ENCODE measurements at places on chromosomes 1 and 21. TPM values are rescaled to one million over a fixed set of nuclear protein-coding genes. Genes with fewer than 3 reads are reported as not detected.

Gene MR1
- total RNA-seq, result 6.5 TPM

Gene DYNLT5
- not detected for total RNA-seq

DNA sequence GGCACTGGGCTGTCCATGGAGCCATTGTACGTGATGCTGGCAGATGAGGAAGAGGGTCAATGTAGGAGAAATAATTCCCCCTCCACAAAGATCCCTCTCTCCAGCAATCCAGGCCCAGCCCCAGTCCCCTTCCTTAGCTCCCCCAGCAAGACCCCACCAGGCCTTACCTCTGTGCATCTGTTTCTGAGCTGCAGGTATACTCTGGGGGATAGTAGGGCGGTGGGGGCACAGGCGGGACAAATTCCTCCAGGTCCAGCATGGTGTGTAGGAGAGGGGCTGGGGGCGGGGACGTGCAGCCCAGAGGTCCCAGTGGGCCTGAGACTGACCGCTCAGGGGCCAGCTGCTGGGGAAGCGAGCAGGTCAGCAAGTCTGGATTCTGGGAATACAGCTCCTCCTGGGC is 3.7 kb downstream of the ENTREP3 start:
- no peak for DNase-seq

DNA sequence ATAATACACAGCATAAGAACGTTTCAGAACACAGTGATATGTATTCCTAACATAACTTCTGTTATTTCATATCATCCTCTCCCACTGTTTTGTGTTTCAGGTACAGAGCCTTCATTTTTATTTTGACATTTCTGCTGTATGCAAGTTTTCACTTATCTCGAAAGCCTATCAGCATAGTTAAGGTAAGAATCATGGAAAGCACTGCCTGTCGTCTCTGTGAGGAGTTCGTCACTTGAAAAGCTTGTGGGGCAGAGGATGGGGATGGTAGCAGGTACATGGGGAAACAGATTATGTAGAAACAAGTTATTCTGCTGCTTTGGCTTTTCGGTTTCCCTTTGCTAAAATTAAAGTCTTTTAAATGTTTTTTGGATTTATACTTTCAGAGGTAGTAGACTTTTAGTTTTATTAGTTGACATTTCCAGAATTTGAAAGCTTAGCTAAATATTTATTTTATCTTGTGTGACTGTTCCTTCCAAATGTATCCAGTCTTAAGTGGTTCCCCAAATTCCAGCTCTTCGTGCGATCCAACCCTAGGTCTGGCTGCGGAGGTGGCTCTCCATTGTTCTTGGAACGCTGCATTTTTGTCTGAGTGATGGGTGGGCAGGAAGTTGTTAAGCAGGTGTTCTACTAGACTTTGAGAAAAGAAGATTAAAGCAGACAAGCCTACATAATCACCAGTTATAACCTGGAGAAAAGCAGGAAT is 12.2 kb downstream of the SLC37A1 start:
- no peak for DNase-seq

Gene ACP6
- 5.2 TPM for total RNA-seq

DNA sequence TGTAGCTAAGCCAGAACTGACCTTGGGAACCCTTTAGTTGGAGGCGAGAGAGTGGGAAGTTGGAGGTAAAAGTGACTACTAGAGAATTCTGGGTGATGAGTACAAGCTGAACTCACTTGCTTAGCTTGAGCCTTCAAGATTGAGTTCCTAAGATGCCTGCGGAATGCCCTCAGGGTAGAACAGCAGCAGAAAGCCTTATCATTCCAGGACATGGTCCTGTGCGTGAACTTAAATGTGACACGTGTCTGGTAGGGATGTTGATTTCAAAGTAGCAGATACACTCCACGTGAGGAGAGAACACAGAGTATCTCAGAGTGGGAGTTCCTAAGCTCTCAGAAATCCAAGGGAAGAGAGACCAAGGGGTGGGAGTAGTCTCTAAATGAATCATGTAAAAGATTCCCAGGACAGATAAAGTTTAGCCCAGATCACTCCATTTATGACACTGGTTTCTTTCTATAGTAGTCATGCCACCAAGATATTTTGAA is 60.1 kb downstream of the KCNK1 start:
- DNase-seq, result no peak

- DNase-seq, result no peak
These were observed 5.3 kb downstream of the DSCAM start for GRCh38 chr21:40841524-40842196.

DNA sequence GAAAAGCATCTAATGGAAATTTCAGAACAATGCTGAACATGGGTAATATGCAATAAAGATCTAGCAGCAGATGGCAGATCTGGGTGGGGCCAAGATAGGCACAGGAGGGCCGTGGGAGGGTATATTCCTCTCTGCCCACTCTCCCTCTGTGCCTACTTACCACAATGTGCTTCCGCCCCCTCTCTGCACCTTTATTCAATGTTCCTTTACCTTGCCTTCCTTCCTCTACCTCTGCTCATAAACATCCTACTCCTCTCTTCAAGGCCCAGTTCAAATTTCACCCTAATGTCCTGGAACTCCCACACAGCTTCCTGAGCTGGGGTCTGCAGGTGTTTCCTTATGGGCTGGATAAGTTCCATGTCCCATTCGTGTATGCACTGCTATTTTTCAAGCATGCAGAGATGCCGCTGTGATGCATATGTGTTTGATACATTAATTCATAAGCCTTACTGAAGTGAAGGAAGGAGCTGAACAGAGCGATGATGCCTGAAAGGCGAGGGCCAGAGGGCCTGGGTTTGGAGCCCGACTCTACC is 65.6 kb upstream of the EDEM3 start:
- no peak for DNase-seq

- DNase-seq, result no peak
These were observed at the start of gene AGBL4 for GRCh38 chr1:50023292-50024159. TSS of gene AGBL4 (minus strand) at chr1:50023954.

DNA sequence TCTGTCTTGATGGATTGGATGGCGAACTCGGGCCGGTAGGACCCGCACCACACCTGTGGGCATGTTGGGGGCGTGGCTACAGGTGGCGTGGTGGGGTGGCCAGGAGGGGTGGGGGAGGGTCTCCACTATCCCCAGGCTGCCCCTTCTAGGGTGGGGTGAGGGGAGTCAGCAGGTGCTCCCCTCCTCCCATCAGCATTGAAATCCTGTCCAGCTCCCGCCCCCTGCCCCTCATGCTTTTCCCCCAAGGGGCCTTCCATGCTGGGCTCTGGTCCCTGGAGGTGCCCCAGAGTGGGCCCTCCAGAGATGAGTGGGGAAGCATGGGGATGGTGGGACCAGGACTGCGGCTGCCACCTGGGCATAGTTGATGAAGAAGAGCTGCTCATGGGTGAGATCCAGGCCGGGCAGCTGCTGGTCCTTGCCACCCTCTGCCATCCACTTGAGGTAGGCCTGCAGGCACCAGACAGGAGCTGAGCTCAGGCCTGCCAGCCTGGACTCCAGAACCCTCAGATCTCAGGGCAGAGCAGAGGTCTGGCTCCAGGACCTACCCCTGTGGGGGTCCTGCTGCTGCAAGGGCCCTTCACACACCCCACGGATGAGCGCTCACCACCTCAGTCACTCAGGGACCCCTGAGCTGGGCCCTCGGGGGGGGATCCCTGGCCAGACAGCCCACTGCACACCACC is 5.1 kb downstream of the PRXL2B start:
- DNase-seq, result no peak

Data from activated T-cell treated with anti-CD3 and anti-CD28 coated beads, Interleukin-2, amount 50 U/mL, for 4 hours (primary cell).